ENCODE measurements at places on chromosomes 16 and 17. TPM values are rescaled to one million over a fixed set of nuclear protein-coding genes. Genes with fewer than 3 reads are reported as not detected.

DNA sequence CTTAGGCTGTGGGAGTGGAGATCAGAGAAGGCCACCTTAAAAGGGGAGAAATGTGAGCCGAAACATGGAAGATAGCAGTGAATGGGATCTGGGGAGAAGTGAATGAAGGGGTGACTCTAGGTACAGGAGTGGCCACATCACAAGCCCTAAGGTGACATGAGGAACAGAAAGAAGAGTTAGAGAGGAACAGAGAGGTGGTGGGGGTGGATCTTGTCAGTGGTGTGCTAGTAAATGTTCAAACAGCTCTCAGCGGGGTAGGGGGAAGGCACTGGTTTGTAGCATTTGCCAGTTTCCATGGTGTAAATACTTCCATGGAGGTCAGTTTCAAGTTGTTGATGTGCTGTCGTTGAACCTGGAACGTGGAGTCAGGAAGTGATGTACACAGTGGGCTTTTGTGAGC is 90.8 kb downstream of the SDR42E1 start:
- DNase-seq = no peak

DNA sequence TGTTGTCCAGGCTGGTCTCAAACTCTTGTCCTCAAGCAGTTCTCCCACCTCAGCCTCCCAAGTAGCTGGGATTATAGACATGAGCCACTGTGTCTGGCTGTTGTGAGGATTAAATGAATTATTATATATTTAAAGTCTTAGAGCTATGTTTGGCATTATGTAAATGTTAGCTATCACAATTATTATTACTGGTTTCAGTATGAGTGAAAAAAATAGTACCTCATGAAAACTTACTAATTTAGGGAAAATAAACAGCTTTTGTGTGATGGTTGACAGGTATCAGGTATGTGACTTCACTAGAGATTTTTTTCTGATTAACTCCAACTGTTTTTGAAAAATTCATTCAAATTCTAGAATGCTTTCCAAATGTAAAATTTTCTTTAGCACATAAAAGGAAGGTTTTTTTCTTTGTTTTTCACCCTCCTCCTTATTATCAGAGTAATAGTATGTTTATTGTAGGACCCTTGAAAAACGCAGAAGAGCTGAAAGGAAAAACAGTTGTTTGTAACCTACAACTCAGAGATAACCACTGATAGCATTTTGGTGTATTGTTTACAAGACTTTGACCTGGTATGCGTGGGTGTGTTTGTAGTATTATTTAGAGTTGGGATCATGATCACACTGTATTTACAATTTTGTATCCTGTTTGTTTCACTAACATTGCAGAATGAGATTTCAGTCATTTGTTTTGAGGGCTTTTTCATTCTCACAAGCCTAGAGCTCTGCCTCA is 13.2 kb downstream of the NLK start:
- no peak for DNase-seq

DNA sequence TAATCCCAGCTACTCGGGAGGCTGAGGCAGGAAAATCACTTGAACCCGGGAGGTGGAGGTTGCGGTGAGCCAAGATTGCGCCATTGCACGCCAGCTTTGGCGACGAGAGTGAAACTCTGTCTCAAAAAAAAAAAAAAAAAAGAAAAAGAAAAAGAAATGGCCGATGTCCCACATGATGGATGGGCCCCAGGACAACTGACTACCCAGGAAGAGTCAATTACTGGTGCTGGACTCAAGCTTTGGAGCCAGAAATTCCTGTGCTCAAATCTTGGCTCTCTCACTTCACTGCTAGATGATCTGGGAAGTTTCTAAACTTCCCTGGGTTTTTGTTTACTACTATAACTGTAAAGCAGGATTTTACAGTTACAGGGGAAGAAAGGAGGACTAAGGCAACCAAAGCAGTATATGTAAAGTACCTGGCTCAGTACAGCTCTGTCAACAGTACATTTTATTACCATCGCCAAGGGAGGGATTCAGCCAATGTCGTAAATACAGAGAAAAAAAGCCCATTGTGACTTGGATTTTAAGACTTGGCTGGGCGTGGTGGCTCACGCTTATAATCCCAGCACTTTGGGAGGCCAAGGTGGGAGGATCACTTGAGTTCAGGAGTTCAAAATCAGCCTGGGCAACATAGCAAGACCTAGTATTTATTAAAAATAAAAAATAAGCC is 11.9 kb downstream of the C16orf86 start:
- DNase-seq = no peak

- no peak for DNase-seq
Measured at GRCh38 chr17:57484081-57484666, 227.9 kb downstream of the MSI2 start.

DNA sequence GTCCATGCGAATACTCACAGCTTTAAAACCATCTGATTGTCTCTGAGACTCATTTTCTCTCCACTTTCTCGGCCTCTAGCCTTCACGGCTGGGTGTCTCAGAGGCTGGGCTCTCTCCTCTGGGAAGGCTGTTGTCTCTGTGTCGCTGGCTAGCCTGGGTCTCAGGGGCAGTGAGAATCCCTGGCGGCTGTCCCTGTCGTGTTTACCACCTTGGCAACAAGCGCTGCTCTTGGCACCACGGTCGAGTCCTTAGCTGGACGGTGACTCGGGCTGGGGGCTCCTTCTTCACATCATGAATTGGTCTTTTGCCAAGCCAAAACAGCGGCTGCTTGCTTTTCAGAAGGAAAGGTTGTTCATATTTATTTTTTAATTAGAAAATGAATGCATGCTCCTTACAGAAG is 81.1 kb downstream of the MSI2 start:
- DNase-seq = peak; percentile 58

The C16orf96 gene
- 0.50 TPM for total RNA-seq

Measured in spinal cord (tissue), 10 donors.